ENCODE measurements at places on chromosomes 5 and 9. TPM values are rescaled to one million over a fixed set of nuclear protein-coding genes. Genes with fewer than 3 reads are reported as not detected.

DNA sequence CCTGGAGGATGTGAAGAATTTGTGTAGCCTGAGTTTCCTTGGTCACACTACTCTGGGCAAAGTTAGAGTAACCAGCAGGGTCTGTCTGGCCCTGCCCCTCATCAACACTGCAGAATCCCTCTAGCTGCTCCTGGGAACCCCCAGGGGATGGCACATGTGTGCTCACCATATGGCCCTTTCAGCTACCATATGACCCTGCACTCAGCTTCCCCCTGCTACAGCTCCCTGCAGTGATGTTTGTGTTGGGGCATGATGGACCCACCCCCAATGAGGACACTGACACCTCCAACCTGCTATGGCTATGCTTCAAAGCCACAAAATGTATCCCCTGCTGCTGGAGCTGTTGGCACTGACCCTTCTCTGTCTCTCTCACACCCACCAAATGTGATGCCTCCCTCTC, 152.7 kb downstream of the SNX18 start:
- DNase-seq, result no peak

- peak; percentile 16 for DNase-seq
Observed at GRCh38 chr9:133261103-133261752, 13.8 kb downstream of the ABO start.

DNA sequence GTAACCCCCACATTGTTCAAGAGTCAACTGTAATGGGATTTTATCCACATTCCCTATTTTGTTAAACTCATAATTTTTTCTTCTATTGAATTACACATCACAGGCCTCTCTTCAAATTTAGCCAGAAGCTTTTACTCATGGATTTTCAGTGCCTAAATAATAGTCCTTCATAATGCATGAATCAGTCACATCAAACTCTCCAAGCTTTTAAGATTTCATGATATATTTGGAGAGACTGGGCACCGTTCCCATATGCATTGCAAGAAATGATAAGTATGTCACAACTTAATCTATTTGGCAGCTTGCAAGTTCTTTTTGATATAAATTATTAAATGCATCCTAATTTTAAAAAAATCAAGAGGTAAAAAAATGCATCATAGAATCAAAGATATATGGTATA, 465.9 kb downstream of the DMAC1 start:
- DNase-seq, result no peak

GRCh38 chr5:167304834-167305469, 986.5 kb upstream of the WWC1 start:
- DNase-seq, result no peak

DNA sequence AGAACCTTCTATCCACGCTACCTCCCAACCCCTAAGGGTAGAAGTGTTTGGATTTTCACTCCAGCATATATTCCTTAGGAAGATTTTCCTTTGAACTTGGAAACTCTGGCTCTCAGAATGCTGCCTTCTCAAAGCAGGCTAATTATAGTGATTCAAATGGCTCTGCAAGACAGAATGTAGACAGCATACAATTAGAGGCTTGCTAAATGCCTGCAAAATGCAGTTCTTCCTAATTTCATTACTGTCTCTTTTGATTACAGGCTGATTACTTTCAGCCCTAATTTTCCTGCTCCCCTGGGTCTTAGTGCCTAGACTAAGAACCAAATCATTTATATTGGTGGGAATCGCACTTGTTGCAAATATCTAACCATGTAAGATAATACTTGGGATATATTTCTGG, 50.8 kb downstream of the ANKDD1B start:
- no peak for DNase-seq

DNA sequence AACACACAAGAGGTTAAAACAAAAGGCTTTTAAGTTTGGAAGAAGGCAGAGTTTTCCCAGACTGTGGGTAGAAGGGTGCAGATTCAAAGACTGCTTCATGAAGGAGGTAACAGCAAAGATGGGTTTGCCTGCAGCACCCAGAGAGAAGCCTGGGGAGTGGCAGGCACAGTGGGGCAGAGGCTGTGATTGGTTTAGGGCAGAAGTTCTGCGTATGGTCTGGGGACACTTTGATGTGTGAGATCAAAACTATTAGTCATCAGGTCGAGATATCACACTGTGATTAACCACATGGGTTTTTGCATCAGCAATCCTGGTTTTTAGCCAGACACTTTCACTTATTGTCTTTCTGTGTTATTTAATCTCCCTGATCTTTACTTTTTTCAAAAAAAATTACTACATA, 188.8 kb upstream of the GLRA1 start:
- no peak for DNase-seq

Gene TICAM2
- total RNA-seq, result 3.3 TPM

Gene SCGB3A1
- total RNA-seq, result not detected

Gene CD14
- 46.1 TPM for total RNA-seq

Gene P4HA2
- 88.7 TPM for total RNA-seq

Gene ZNF454
- 1.8 TPM for total RNA-seq
